Stimulated activated memory B cell treated with anti-CD40 and anti-IgM and Interleukin-4, amounts not matched to agents 10 μg/mL and 1 μg/mL and 100 μg/mL, for 72 hours (primary cell): ENCODE measurements at places on chromosomes 13 and 19.

- no peak for ATAC-seq
Observed at GRCh38 chr13:76668716-76669115, 217.5 kb downstream of the KCTD12 start.

DNA sequence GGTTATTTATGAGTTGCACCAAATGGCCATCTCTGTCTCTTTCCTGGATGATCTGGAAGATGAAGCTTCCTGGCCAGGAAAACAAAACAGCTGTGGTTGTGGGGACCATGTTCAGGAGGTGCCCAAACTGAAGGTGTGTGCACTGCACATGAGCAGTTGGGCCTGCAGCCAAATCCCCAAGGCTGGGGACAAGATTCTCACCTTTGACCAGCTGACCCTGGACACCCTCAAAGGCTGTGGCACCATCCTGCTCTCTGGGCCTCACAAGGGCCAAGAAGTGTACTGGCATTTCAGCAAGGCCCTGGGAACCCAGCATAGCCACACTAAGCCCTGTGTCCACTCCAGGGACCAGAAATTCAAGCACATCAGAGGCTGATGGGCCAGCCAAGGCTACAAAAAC is 84.2 kb downstream of the KCNRG start:
- no peak for ATAC-seq

DNA sequence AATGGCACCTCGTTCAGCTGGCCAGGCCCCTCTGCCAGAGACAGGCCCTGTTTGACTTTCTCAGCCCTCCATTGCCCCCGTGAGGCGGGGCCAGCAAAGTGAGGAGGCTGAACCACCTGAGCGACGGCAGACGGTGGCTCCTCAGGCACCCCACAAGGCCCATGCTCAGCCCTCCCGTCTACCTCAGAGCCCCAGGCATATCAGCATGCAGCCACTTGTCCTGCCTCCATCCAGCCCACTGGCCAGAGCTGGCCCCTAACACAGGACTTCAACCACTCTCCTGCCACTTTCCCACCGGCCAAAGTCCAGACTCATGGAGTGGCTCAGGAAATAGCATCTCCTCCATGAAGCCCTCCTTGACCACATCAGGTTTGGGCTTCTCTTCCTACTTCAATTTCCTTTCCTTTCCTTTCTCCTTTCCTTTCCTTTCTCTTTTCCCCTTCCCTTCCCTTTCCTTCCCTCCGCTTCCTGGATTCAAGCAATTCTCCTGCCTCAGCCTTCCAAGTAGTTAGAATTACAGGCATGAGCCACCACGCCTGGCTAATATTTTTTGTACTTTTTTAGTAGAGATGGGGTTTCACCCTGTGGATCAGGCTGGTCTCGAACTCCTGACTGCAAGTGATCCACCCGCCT is 9.3 kb downstream of the SLC7A10 start:
- no peak for ATAC-seq

GRCh38 chr19:30873003-30873402 is 476.2 kb downstream of the TSHZ3 start:
- no peak for ATAC-seq

GRCh38 chr19:18150776-18151624 is 2.0 kb upstream of the PIK3R2 start:
- no peak for ATAC-seq

DNA sequence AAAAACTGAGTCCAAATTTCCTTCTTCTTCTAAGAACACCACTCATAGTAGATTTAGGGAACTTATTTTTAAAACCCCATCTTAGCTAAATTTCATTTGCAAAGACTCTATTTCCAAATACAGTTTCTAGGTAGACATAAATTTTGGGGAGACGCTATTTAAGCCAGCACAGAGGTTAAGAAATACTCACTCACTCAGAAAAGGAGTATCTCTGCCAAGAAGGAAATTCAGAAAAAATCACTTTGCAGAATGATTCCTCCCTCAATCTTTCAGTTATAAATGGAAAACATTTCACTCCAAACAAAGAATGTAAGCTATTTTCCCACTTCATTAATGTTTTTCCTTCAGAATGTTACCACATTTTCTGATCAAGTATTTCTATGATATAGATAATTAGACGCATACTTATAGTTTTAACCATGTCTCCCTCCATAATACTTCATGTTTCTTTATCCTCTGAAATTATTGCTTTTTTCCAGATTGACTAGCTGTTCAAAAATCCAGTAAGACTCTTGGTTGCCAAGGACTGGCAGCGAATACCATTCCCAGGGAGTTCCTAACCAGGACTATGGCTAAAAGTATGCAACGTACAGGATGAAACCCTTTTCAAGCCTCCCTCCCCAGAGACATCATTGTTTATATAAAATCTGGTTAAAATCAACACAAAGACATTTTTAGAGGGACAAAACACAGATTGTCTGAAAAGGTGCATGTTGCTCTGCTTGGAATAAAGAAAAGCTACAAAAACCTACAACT is 52.5 kb upstream of the RXFP2 start:
- ATAC-seq, result no peak

- no peak for ATAC-seq
Observed at GRCh38 chr19:3336680-3337523, 29.5 kb upstream of the NFIC start.

DNA sequence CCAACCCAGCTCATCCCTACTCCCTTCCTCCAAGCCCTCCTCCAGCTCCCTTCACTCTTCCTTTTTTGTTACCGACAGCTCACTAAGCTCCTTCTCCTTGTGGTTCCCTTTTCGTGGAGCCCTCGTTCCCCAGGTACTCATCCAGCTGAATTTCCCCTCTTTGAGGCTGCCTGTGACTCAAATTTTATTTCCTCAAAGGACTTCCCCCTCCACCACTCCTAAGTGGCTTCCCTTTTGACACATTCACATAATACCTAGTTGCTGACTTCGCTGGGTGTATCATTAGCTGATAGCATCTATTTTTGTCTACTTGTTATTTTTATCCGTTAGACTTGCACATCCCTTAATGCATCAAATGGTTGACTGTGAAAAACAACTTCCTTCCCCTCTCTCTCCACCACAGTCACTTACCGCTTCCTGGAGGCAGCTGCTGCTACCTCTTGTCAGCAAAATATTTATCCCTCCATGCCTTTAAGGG is 14.5 kb downstream of the FFAR2 start:
- ATAC-seq, result peak; percentile 89

GRCh38 chr13:79966059-79966458 is 374.9 kb downstream of the SPRY2 start:
- no peak for ATAC-seq

- no peak for ATAC-seq
Observed at GRCh38 chr13:91891141-91891540, 492.7 kb downstream of the GPC5 start.

DNA sequence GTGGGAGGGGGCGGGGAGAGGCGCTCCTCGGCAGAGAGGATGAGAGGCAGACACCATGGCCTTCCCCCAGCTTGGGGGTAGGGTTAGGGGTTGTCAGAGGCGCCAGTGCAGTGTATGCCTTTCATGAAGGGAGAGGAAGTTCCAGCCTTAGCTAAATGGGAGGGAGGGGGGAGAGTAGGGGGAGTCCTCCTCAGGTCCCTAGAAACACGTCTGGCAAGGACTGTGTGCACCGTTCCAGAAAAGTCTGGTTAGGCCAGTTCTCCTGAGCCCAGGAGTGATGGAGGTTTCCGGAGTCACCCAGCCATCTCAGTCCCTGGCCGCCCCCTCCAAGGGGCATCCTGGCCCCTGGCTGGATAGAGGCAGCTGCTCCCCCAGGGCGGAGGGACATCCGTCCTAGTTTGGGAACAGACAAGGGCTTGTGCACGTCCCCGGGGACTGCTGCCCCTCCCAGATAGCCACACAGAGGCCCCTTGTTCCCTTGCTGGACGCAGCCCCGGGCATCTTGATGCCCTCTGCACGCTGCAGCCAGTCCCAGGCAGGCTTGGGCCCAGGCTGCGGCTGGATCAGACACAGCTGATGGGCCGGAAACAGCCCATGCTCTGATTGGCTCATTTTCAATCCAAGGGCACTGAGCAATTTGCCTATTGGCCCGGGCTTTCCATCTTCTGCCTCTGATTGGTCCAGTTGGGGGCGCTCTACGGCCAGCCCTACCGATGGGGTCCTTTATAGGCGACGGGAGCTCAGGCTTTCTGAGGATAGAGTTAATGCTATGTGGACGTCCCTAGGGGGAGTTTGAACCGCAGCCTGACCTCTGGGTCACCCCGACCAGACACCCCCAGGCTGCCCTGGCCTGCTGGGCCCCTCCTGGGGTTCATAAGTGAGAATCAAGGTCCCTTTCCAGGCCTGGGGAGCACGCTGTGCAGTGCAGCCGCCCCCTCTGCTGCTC is 3.8 kb downstream of the S1PR2 start:
- no peak for ATAC-seq
